ENCODE measurements at places on chromosomes 4 and X.
A peak's percentile ranks its signal among the peaks of the same experiment; 100 is the strongest.

DNA sequence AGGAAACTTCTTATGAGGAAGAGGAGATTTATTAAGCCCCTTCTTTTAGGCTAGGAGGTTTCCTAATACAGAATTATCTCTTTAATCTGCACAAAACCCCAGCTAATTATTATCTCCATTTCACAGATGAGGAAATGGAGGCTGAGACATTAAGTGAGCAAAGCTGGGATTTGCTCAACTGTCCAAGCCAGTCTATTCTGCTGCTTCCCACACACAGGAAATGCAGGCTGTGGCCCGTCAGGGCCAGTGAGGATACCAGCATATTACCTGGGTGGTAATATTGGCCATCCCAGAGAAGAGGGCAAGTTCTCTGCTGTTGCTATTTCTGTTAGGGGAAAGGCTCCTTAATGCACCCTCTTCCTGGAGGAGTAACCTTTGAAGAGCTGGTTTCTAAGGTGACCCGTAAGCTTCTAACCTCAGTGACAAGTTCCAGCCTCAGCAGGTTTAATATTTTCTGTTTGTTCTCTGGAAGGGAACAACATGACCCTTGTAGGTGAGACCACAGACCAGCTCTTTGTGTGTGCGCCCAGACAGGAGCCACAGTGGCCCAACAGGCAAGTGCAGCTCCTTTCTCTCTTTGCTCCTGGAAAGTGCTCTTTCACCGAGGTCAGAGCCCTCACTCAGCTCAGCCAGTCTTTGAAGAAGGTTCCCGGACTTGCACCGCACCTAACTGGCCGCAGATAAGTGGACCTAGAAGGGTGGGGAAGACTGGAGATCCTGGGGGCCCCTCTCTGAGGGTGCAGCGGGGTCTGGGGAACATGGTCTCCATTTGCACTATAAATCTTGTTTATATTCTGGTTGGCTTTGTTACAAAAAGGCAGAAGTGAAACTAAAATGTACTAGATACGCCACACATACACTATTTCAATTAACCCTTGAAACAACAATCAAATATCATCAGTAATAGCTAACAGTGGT lies 35.5 kb downstream of the TBC1D9 start:
- H3K4me3 ChIP-seq: no peak overlapping the region
- H3K27ac ChIP-seq: no peak overlapping the region
- H3K36me3 ChIP-seq: no peaks in the 10 kb centered on the region
- no peak for DNase-seq
- no peaks in the 10 kb centered on the region for H3K4me1 ChIP-seq

- DNase-seq: no peak
- H3K36me3 ChIP-seq: no peaks in the 10 kb centered on the region
- H3K27me3 ChIP-seq: no peaks in the 10 kb centered on the region
- H3K4me3 ChIP-seq: no peak overlapping the region
Measured at GRCh38 chrX:87874043-87874442, 356.4 kb downstream of the KLHL4 start.

- H3K4me3 ChIP-seq: no peak overlapping the region
- DNase-seq: no peak
- no peaks in the 10 kb centered on the region for H3K4me1 ChIP-seq
- peak overlapping the region; percentile 76 for H3K27ac ChIP-seq
- H3K27me3 ChIP-seq: no peaks in the 10 kb centered on the region
Measured at GRCh38 chrX:45186643-45187026, 14.0 kb downstream of the DIPK2B start.

DNA sequence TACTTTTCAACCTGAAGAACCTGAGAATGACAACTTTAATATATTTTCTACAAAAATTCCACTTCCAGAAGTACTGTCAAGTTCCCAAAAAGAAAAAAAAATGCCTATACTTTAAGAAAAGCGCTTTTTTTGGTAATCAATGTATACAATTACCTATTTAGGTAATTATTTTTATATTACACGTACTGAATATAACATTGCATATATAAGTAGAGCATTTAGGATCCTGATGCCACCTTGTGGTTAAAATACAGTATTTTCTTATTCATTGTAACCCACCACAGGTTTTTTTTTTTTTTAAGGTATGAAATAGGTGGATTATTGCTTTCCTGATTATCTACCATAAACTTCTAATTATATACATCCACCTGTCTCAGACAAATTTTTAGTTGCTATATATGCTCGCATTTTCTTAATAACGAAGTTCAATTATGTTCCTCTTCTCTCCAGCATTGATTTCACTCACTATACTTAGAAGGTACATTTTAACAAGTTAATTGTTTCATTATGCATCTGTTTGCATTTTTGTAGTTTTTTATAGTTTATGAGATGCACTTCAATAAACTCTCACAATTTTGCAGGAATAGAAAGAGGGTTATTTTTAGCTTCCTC lies 5.2 kb downstream of the MAP9 start:
- H3K36me3 ChIP-seq: no peaks in the 10 kb centered on the region
- DNase-seq: no peak
- no peak overlapping the region for H3K4me3 ChIP-seq
- no peaks in the 10 kb centered on the region for H3K27me3 ChIP-seq

GRCh38 chr4:118803253-118803652 lies 32.7 kb downstream of the SEC24D start:
- no peaks in the 10 kb centered on the region for H3K4me1 ChIP-seq
- DNase-seq: no peak
- H3K27me3 ChIP-seq: no peaks in the 10 kb centered on the region

- no peaks in the 10 kb centered on the region for H3K4me1 ChIP-seq
- no peak for DNase-seq
- no peak overlapping the region for H3K27ac ChIP-seq
- no peaks in the 10 kb centered on the region for H3K36me3 ChIP-seq
Measured at GRCh38 chrX:10972706-10973105, 138.4 kb upstream of the HCCS start.

DNA sequence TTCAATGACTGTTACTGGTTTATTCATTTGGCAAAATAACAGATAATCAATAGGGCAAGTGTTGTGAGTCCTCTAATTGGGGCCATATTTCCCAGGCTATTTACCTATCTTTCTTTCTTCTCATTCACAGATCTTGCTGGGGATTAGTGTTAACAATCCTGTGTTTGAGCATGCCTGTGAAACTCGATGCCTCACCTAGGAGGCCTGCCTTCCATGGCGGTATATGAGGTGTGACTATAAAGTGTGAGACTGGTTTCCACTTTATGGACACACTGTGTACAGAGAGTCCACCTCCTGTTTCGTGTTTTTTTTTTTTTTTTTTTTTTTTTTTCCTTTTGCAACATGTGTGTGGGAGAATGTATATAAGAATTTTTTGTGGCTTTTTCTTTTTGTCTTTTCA lies 199.3 kb downstream of the BMPR1B start:
- no peaks in the 10 kb centered on the region for H3K36me3 ChIP-seq
- no peak overlapping the region for H3K27ac ChIP-seq
- H3K4me3 ChIP-seq: no peak overlapping the region
- DNase-seq: no peak
- H3K4me1 ChIP-seq: no peaks in the 10 kb centered on the region

- H3K36me3 ChIP-seq: no peaks in the 10 kb centered on the region
- DNase-seq: peak; percentile 15
- peak overlapping the region; percentile 50 for H3K27ac ChIP-seq
- H3K27me3 ChIP-seq: no peaks in the 10 kb centered on the region
- peak overlapping the region; percentile 35 for H3K4me3 ChIP-seq
Measured at GRCh38 chrX:33726281-33727160, 405.6 kb downstream of the FAM47A start.

DNA sequence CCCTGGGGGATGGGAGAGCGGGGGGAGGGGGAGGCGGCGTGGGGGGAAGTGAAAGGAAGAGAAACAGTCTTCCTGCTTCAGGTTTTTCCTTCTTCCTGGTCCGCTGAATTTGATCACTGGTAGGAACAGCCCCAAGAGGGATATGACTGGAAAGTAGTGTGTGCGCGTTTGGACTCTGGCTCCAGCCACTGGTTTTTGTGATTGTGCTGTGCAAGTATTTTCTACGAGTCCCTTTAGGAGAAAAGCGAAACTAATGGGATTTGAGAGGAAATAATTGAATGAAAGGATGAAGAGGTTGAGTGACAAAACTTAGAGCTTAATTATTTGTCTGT lies 836 bp downstream of the PRRG1 start:
- H3K4me3 ChIP-seq: peak overlapping the region; percentile 65
- H3K4me1 ChIP-seq: no peaks in the 10 kb centered on the region
- H3K27me3 ChIP-seq: no peaks in the 10 kb centered on the region
- no peak for DNase-seq

DNA sequence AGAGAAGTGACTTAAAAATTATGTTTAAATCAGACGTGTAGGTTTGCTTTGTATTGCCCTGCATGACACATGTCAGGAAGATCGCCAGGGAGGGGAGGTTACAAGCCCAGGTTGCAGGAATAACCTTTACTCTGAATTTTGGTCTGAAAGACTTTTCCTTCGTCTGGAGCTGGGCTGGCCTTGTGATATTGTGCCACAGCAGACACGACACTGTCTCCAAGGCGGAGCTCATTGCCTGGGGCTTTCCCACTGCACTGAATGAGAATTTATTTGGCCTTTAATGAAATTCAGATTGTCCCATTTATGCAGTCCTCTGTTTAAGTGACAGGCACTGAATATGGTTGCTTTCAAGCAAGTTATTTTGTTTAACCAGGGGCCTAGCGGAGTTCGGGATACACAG lies 45.1 kb downstream of the RHOH start:
- no peak overlapping the region for H3K27ac ChIP-seq
- H3K4me3 ChIP-seq: no peak overlapping the region
- H3K36me3 ChIP-seq: no peaks in the 10 kb centered on the region
- no peaks in the 10 kb centered on the region for H3K27me3 ChIP-seq
- no peaks in the 10 kb centered on the region for H3K4me1 ChIP-seq

- H3K27me3 ChIP-seq: no peaks in the 10 kb centered on the region
- H3K27ac ChIP-seq: no peak overlapping the region
- H3K4me1 ChIP-seq: no peaks in the 10 kb centered on the region
- no peak for DNase-seq
- no peak overlapping the region for H3K4me3 ChIP-seq
Measured at GRCh38 chr4:98542011-98542410, 116.4 kb downstream of the TSPAN5 start.

- no peak overlapping the region for H3K4me3 ChIP-seq
- H3K36me3 ChIP-seq: no peaks in the 10 kb centered on the region
- peak; percentile 59 for DNase-seq
- H3K27ac ChIP-seq: no peak overlapping the region
Measured at GRCh38 chr4:7772711-7773385, 166.8 kb downstream of the AFAP1 start.

DNA sequence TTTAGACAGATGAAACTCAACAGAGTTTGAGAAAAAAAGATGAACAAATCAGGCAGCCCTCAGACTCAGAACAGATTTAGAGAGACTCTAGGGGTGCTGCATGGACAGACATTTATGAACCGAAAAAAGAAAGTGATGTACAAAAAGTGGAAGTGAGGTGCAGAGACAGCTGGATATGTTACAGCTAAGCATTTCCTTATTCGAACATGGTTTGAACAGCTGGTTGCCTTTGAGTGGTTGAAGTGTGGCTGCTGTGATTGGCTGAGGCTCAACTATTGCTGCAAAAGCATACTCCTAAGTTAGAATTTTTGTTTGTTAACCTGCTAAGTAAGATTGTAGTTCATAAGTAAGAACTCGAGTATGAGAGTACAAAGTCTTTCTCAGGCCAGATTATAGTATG lies 331.5 kb upstream of the PABPC4L start:
- no peak for DNase-seq
- no peak overlapping the region for H3K27ac ChIP-seq
- no peaks in the 10 kb centered on the region for H3K36me3 ChIP-seq
- no peaks in the 10 kb centered on the region for H3K4me1 ChIP-seq

DNA sequence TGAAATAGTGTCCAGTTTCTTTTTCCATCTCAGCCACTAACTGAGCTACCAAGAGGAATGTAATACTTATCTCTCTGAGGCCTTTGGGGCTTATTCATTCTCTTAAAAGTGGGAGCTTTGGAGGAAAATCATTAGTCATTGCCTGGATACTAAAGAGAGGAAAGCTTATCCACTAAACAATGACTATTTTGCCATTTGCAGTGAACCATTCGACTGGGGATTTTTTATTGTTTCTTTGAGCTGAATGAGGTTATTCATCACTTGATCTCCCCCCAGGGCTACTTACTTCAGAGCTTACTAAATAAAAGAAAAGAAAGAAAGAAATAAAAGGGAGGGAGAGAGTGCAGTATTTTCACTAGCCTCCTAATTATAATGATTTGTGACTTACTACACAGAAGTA lies 1329.5 kb upstream of the TENM3 start:
- H3K27ac ChIP-seq: no peak overlapping the region
- H3K4me1 ChIP-seq: no peaks in the 10 kb centered on the region
- no peaks in the 10 kb centered on the region for H3K36me3 ChIP-seq
- H3K4me3 ChIP-seq: no peak overlapping the region
- DNase-seq: no peak
